ENCODE measurements at places on chromosomes 6 and 20.

DNA sequence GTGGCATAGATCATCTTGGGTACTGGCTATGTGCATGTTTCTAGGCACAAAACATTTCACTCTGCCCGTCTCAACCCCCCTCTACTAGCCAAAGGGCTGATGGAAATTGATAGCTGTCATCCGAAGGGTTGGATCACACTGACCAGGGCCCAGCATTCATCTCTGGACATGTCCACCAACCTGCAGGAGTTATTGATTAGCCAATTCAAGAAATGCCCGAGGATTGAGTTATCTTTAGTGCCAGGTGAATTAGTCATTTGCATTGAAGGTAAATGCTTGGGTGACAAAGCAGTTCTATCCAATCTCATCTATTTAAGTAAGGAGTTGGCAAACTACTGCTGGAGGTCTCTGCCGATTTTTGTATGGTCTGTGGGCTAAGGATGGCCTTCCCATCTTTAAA lies 80.1 kb downstream of the CD164 start:
- DNase-seq = no peak

- no peak for DNase-seq
Observed at GRCh38 chr20:63625771-63626423, 1.0 kb downstream of the GMEB2 start.

- peak; percentile 11 for DNase-seq
Observed at GRCh38 chr6:26550250-26550993, 12.3 kb downstream of the HMGN4 start.

DNA sequence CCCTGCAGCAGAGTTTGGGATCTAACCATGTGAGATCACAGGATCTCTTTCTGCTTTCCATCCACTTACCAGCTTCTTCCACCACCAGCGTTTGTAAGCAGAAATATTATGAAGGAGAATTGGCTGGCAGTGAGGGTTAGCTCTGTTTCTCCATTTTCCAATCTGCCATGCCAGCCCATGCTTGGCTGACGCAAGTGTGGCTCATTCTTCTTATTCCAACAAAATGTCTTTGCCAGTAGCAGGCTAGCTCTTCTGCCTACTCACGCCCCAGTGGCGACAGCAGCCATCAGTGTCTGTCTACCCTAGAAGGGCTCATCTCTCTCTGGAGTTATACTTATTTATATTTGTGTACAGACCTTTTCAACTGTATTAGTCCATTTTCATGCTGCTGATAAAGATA lies 286.2 kb downstream of the FARS2 start:
- no peak for DNase-seq

DNA sequence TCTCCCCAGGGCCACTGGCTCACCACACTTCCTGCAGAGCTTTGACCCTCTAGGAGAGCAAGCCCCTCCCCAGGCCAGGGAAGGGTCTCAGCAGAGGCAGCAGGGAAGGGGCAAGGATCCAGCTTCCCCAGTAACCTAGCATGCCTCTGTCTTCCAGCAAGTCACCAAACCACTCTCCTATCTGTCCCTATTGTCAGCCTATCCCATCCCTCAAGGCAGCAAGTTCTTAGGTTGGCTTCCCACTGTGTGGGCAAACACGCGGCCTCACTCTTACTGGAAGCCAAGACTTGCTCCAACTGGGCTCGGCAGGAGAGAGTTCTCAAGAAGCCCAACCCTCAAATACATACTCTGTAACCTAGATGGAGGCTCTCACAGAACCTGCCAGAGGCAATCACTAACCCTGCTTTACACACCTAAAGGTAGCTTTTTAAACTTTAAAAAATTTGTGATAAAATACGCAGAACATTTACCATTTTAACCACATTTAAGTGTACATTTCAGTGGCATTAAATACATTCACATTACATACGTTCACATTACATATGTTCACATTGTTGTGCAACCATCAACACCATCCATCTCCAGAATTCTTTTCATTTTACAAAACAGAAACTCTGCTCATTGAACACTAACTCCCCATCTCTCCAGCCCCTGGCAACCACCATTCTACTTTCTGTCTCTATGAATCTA lies 58.5 kb downstream of the MRPL14 start:
- no peak for DNase-seq

DNA sequence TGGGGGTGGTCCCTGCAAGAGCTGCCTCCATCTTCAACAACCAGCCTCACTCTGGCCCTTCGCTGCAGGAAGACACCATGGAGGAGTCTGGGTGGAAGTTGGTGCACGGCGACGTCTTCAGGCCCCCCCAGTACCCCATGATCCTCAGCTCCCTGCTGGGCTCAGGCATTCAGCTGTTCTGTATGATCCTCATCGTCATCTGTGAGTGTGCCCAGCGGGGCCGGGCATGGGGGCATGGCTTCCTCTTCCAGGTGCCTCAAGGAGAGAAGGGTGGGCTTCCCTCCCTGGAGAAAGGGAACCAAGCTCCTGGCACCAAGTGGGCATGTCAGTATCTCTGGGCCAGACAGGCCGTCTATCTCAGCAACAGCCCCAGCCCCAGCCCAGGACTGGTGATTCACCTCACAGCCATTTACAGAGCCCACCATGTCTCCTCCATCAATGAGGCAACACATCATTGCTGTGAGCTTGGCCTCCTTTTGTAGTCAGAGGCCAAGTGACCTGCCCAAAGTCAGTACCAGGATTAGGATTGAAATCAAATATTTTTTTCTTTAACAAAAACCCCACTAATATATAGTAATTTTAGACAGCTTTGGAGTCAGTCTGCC lies 40.2 kb downstream of the TM9SF4 start:
- DNase-seq = no peak

DNA sequence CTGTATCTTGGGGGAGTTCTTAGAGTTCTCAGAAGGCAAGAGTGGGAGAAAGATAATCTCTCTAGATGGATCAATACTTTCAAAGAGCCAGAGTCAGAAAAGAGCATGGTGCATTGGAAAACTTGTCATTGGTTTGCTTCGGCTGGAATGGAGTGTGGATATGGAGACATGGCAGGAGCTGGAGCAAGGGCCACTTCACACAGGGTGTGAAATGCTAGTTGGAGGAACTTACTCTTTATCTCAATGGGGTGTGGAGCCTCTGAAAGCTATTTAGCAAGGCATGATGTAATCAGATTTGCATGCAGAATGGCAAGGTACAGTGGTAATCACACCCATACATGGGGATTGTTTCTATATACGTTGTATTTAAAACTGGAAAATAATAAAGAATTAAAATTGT lies 31.5 kb upstream of the PAQR8 start:
- DNase-seq = no peak

DNA sequence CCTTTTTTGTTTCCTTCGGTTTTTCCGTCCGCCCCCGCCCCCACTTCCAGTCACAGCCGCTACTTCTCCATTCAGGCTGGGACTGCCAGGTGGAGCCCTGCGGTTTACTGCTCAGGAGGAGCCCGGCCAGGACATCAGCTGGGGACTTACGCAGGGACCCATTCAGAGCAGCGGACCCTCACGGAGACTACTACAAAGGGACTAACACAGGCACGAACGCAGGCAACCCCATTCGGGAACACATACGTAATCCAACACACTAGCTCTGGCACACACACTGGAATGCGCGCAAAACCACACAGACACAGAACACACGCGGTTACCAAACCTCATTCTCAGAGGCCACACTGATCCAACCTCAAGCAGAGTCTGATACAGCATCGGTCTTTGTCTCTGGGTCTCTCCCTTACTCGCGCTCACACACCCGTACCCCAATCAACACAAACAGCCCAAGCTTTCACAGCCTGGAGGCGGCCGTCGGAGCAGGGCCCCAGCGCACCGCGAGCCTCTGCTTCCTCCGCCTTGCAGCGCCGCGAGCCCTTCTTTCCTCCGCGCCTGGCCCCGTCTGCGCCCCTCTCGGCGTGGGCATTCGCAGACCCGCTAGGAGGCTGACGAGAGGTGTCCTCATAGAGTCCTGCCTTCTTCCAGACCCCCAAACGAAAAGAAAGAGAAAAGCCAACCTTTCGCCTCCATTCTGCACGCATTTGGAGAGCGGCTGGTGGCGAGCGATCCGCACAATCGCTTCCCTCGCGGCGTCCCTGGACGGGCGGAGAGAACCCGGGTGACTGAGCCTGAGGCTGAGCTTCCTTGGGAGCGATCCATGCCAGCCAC lies 1.1 kb upstream of the SLC32A1 start:
- DNase-seq = no peak

DNA sequence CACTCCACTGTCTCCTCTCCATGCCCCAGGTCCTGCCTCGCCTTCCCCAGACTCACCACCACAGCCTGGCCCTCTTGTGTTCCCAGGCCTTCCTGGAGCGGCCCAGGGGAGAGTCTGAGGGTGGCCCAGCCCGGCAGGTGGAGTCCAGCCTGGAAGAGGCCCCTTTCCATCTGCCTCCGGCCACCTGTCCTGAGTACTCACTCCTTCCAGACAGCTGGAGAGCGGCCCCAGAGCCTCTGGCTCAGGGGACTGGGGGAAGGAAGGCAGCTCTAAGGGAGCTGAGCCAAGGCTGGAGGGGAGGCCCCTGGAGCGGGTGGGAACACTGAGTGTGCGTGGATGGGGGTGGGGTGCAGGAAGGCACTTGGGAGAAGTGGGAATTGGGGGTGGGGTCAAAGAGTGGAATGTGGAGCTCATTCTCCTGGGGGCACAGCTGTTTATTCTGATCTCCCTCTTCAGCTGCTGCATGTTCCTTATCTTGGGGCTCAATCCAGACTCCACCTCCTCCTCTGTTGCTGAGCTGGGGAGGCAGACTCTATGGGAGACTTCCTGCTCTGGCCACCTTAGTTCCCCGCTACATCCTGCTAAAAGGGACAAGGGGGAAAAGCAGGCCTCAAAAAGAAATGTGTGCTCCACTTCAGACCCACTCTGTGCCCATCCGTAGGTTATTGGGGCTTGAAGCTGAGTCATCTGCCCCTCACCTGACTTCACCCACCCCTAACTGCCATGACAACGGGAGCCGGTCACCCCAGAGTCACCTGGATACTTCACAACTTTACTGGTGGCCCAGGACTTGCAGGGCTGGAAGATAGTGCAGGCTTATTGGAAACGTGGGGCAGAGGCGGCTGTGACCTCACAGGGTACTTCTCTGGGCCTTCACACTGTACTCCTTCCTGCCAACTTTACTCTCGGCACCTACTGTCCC lies 19.5 kb upstream of the TAF8 start:
- DNase-seq = no peak

GRCh38 chr20:278607-279571 lies 11.7 kb downstream of the C20orf96 start:
- no peak for DNase-seq

All from NCI-H187 (cell line).